Esophagus muscularis mucosa (tissue), 4 donors: ENCODE measurements at places on chromosomes 1 and 21. TPM values are rescaled to one million over a fixed set of nuclear protein-coding genes. Genes with fewer than 3 reads are reported as not detected.

The LYPLAL1 gene
- total RNA-seq: 18.1 TPM

- no peak overlapping the region for H3K27ac ChIP-seq
- H3K4me1 ChIP-seq: no peaks in the 10 kb centered on the region
- H3K4me3 ChIP-seq: no peak overlapping the region
- DNase-seq: no peak
These were observed 46.6 kb upstream of the APOBEC4 start for GRCh38 chr1:183699616-183700160.

- DNase-seq: no peak
- peaks cover 25% of the 10 kb centered on the region for H3K4me1 ChIP-seq
- H3K27ac ChIP-seq: peak within 1 kb of the TSS; percentile 79
These were observed at the start of gene GBP3 for GRCh38 chr1:89022167-89022959. GBP3 (minus strand) TSS chr1:89022866; CDS start chr1:89020721, 2,145 bp downstream.

The ACTN2 gene
- 9.1 TPM for total RNA-seq

GRCh38 chr1:176770066-176770465 lies 307.1 kb downstream of the PAPPA2 start:
- H3K4me1 ChIP-seq: no peaks in the 10 kb centered on the region
- H3K27me3 ChIP-seq: no peaks in the 10 kb centered on the region
- H3K36me3 ChIP-seq: no peaks in the 10 kb centered on the region

The ANGPTL3 gene
- not detected for total RNA-seq

GRCh38 chr1:26083208-26083607 lies 15.8 kb upstream of the TRIM63 start:
- H3K36me3 ChIP-seq: no peaks in the 10 kb centered on the region
- H3K4me3 ChIP-seq: no peak overlapping the region

DNA sequence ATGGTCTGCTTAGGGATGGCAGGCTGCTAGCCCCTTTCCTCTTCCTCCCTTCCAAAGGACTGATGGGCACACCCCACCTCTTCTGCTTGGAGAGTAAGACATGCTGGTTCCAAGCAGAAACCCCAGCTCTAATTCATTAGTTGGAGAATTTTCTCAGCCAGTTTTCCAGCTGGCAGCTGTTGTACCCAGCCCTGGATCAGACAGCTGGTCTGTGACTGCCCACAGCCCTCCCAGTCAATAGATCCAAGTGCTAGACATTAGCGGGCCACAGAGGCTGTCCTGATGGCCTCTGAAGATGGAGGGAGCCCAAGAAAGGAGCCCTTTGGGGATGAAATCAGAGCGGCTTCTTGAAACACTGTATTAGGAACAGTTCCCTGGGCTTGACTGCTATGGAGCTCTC lies 35.8 kb downstream of the ACOT11 start:
- no peaks in the 10 kb centered on the region for H3K27me3 ChIP-seq
- no peak for DNase-seq
- H3K36me3 ChIP-seq: peaks cover 4% of the 10 kb centered on the region
- peaks cover 46% of the 10 kb centered on the region for H3K4me1 ChIP-seq
- H3K4me3 ChIP-seq: no peak overlapping the region

GRCh38 chr1:26824731-26825130 lies 1.8 kb upstream of the ZDHHC18 start:
- no peaks in the 10 kb centered on the region for H3K27me3 ChIP-seq
- no peaks in the 10 kb centered on the region for H3K36me3 ChIP-seq
- no peak overlapping the region for H3K27ac ChIP-seq
- peaks cover 39% of the 10 kb centered on the region for H3K4me1 ChIP-seq

The PRAMEF6 gene
- not detected for total RNA-seq

The OLFML2B gene
- total RNA-seq: 5.5 TPM
